ENCODE measurements at places on chromosomes 11 and 22.

DNA sequence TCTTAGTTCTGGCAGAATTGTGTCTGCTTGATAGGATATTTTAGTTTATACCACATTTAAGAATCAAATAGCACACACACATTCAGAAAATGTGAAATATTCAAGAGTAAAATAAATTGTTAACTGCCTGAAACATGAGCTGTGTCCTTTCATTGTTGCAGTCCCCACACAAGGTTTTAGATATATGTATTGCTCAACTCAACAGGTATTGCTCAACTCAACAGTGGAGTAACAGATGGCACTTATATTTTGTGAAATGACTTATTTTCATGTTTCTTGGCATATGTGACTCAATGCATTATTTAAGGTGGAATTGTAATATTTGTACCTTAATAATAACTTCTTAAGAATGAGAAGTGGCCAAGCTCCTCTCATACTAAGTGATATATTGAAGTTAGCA, 760.3 kb downstream of the CNTN5 start:
- no peak for DNase-seq

DNA sequence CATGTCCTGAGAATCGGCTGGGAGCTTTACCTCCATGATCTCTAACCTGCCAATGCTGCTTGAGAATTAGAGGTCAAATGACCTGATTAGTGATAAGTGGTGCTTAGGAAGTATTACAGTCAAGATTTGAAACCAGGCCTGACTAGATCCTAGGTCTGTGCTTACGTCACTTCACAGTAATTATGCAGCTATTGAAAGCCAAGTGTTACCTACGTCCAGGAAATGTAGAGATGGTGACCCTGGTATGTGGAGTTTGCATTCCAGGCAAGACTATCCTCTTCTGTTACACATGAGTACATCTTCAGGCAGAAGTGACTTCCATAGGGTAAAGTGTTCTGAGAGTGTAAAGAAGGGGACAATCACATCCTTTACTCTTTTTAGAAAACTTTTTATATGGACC, 530.4 kb upstream of the TENM4 start:
- DNase-seq = no peak

GRCh38 chr11:120867531-120867930, 156.4 kb upstream of the TBCEL start:
- DNase-seq = peak; percentile 84

DNA sequence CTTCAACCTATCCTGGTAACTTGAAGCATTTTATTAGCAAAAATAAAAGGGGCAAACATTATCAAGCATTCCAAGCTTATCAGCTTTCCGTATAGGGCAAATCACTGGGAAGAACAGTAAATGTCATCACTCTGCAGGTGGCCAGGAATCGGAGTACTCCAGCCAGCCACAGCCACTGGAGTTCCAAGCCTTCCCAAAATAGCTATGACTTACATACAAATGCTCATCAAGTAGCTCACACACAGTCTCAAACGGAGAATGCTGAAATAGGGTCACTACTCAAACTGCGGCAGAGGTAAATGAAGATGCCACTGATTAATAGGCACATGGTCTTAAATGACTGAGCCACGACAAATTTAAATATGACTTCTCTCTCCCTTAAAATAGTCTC, 2.1 kb downstream of the USP28 start:
- DNase-seq = no peak

- DNase-seq = no peak
These were observed 1.9 kb downstream of the C11orf21 start for GRCh38 chr11:2299773-2300172.

DNA sequence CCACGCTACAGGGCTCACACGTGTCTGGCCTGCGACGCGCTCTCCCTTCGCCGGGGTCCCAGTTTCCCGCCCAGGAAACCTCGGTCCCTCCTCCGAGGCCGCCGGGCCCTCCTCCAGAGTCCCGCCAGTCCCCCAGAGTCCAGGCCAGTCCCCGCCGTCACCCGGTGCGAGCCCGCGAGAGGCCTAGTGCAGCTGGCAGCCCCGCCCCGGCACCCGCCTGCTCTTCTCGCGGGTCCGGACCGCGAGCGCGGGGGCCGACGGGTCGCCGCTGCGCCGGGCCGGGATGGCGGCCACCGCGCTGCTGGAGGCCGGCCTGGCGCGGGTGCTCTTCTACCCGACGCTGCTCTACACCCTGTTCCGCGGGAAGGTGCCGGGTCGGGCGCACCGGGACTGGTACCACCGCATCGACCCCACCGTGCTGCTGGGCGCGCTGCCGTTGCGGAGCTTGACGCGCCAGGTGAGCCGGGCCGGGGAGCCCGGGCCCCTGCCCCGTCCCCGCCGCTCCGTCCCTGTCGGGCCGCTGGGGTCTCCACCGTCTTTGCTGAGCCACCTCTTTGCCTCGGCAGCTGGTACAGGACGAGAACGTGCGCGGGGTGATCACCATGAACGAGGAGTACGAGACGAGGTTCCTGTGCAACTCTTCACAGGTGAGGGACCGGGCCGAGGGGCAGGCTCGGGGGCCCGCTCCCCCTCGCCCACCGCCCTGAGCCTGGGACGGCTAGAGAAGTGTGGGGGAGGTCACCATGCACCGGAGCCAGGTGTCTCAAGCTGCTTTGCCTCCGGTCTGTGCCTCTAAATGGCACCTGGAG, at the start of gene PTPMT1:
PTPMT1 (plus strand) TSS at position 260 of the 809 bp plus-strand sequence; CDS start at position 284, 24 bp downstream.
- peak; percentile 70 for DNase-seq

DNA sequence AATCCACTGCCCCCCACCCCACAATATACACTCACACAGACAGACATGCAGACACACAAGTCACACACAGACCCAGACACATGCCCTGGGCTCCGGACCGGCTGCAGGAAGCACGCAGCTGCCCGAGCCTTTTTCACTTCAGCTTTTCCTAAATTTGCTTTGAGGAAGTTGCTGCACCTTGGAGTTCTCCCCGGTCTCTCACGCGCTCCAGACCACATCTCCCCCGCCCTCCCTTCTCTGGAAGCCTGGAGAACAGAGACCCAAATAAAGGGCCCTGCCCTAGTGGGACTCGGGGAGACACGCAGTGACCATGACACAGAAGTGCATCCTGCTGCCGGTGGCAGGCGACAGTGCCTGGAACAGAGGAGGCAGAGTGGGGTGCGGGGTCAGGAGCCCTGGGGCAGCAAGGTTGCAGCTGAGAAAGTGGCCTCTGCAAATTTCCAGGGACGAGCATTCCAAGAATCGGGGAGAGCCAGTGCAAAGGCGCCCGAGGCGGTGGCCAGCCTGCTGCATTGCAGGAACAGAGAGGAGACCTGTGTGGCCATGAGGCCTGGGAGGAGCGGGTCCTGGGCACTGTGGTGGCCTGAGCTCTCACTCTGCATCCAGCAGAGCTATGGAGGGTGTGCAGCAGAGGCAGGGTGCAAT, 19.1 kb downstream of the RPL3 start:
- DNase-seq = peak; percentile 41

Data from trophoblast cell (in vitro differentiated cells and primary cell).